ENCODE measurements at places on chromosomes 2 and 18.

DNA sequence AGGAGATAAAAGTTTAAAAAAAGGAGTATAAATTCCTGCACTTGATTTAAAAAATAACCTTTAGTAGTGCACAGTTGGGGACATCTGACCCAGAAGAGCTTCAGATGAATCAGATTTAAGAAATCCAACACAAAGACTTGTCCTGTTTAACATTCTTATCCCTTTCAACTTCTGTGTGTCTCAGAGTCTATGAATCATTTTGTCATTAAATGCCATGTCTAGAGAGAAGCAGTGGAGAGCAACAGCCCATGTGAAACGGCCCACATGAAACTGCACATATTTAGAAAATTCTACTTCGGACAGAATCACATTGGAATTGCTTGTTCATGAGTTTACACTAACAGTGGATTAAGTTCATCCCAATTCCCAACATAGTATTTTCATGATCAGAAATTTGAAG is 278.6 kb downstream of the SLC8A1 start:
- DNase-seq, result no peak

- DNase-seq, result no peak
These were observed 69.9 kb downstream of the RTTN start for GRCh38 chr18:70135604-70136003.

GRCh38 chr2:199115169-199115568 is 342.6 kb downstream of the SATB2 start:
- DNase-seq, result no peak

DNA sequence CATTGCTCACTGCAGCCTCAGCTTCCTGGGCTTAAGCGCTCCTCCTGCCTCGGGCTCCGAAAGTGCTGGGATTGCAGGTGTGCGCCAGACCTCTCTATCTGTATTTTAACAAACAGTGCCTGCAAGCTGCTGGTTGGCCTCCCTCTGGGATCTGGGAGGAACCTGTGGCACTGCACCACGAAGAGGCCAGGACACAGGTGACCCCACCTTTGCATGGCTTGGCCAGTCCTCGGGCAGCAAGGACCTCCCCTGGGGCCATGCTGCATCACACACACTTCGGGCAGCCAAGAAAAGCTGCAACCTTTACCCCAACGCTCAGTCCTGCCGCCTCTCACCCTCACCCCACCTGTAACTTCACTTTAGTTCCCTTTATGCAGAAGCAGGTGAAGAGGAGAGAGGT is 70.0 kb downstream of the PXDN start:
- no peak for DNase-seq

- DNase-seq, result no peak
These were observed 214.0 kb upstream of the KCNJ3 start for GRCh38 chr2:154484338-154485099.

All from activated naive CD8-positive, alpha-beta T cell treated with anti-CD3 and anti-CD28 coated beads, Interleukin-2, amount 50 U/mL, for 16 hours (primary cell).